HS-5 (cell line): ENCODE measurements at places on chromosomes 6 and 20.
A peak's percentile ranks its signal among the peaks of the same experiment; 100 is the strongest.

DNA sequence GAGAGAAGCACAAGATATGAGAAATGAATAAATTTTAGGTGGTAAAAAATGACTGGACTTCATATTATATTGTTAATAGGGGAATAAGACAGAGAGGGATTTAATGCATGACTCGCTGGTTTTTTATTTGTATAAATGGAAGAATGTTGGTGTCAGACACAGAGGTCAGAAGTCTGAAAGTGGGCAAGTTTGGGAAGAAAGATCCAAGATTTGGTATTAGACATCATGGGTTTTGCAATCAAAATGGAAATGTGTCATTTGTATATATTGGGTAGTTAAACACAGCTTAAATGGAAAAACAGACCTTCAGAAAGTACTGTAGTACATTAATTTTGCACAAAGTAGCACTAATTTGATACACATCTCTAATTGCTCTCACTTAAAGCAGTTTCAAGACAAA lies 96.2 kb downstream of the EYA4 start:
- DNase-seq: peak; percentile 44

- DNase-seq: no peak
Measured at GRCh38 chr20:45538209-45538799, 978 bp downstream of the WFDC6 start.

DNA sequence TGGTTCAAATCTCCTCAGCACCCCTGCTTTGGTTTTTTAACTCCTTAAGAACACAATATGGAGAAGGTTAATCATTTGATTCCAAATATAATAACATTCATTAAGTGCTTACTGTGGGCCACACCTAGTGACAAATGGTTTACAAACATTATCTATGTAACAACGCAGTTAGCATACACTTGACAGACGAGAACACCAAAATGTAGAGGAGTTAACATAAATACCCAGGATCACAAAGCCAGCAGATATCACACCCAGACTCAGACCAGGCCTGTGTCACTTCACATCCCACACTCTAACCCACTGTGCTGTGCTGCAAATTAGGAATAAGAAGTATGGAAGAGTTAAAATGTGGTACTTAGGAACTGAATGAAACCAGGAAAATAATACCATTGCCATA lies 82.9 kb downstream of the AGPAT4 start:
- DNase-seq: no peak

- DNase-seq: no peak
Measured at GRCh38 chr6:110566346-110567125, 90.1 kb upstream of the SLC22A16 start.

DNA sequence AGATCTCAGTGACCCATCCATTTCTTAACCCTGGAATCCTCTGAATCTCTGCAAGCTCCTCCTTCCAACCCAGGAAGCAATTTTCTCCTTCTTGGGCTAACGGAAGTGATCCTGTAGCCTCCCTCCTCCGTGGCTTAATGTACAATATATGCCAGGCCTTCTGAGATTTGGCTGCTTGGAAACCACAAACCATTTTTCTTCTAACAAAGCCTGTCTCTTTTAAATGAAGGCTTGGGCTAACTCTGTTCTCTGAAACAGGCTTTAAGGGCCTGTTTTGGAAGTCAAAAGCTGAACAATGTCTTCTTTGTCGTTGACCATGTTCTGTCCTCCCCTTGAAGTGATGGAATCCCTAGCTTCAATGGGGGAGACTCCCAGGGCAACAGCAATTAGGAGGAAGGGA lies 14.9 kb downstream of the FYN start:
- DNase-seq: no peak

DNA sequence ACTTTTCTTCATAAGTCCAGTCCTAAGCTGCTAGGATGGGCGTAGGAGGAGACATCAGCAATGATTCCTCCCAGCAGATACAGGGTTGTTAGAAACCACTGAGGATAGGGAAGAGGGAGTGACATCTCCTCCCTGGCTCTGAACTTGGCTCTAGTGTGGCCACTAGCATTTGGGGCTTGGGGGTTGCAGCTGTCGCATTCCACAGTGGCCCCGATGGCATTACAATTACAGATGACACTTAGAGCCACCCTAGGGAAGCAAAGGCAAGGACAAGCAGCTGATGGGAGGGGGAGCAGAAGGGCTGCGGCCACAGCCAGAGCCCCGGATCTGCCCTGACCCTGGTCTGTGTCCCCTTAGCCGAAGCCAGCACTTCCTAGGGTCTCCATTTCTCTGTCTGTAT lies 9.5 kb upstream of the CDKN1A start:
- no peak for DNase-seq

GRCh38 chr6:14743474-14744211 lies 502.2 kb upstream of the JARID2 start:
- DNase-seq: peak; percentile 98

GRCh38 chr6:106692819-106693208 lies 63.4 kb downstream of the QRSL1 start:
- DNase-seq: no peak

GRCh38 chr6:113146878-113147277 lies 710.3 kb upstream of the MARCKS start:
- no peak for DNase-seq

DNA sequence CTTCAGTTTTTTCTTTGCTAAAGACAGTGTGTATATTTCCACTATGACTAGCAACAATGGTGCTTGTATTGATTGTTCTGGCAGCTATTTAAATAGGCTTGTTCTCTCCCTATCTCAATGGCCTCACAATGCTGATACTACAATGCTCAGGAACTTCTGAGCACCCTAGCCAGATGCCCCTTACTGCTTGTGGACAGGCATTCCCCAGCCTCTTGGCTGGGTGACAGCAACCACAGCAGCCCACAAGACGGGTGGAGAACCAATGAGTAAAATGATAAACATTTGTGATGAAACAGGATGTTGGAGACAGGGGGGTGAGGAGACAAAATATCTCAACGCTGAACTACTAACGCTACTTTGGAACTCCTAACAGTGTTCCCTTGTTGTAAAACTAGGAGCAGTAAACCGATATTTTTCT lies 42.3 kb downstream of the HIVEP2 start:
- DNase-seq: peak; percentile 88

GRCh38 chr6:28597924-28598722 lies 72.4 kb downstream of the GPX5 start:
- DNase-seq: no peak

- DNase-seq: no peak
Measured at GRCh38 chr6:33912195-33912594, 108.4 kb upstream of the MLN start.

GRCh38 chr6:163459007-163459406 lies 44.5 kb downstream of the QKI start:
- no peak for DNase-seq

DNA sequence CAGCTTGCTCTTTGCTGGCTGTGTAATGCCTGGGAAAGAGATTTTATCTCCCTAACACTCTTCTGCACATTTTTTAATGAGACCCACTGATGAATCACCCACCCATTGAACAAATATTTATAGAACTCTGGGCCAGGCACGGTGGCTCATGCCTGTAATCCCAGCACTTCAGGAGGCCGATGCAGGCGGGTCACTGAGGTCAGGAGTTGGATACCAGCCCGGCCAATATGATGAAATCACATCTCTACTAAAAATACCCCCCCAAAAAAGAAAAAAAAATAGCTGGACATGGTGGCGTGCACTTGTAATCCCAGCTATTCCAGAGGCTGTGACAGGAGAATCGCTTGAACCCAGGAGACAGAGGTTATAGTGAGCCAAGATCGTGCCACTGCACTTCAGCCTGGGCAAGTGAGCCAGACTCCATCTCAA lies 82.1 kb upstream of the SIRPA start:
- peak; percentile 80 for DNase-seq

- DNase-seq: peak; percentile 68
Measured at GRCh38 chr6:141548966-141549365, 583.8 kb upstream of the GJE1 start.

DNA sequence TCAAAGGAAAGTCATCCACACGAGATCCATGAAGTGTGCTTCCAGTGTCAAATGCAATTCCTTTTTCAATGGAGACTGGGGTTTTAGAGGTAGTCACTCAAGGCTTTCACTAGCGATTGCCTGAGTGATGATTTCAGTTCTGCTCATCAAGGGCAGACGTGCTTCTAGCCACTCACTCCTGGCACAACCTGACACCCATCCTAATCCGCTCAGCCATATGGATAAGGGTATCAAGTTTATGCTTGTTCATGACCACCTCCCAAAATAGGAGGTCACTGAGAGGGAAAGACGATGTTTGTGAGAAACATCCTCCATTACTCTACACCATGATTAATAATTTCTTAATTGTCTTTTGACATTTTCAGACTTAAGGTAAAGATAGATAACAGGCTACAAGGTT lies 91.3 kb upstream of the HEY2 start:
- DNase-seq: no peak

GRCh38 chr6:36678488-36679042 lies at the start of gene CDKN1A:
Gene CDKN1A (plus strand): TSS chr6:36678714. CDS start chr6:36684102, 5,388 bp downstream.
- DNase-seq: no peak

- no peak for DNase-seq
Measured at GRCh38 chr20:2763186-2763585, 37.2 kb downstream of the CPXM1 start.

GRCh38 chr6:45541934-45542333 lies 164.2 kb upstream of the SUPT3H start:
- DNase-seq: no peak

DNA sequence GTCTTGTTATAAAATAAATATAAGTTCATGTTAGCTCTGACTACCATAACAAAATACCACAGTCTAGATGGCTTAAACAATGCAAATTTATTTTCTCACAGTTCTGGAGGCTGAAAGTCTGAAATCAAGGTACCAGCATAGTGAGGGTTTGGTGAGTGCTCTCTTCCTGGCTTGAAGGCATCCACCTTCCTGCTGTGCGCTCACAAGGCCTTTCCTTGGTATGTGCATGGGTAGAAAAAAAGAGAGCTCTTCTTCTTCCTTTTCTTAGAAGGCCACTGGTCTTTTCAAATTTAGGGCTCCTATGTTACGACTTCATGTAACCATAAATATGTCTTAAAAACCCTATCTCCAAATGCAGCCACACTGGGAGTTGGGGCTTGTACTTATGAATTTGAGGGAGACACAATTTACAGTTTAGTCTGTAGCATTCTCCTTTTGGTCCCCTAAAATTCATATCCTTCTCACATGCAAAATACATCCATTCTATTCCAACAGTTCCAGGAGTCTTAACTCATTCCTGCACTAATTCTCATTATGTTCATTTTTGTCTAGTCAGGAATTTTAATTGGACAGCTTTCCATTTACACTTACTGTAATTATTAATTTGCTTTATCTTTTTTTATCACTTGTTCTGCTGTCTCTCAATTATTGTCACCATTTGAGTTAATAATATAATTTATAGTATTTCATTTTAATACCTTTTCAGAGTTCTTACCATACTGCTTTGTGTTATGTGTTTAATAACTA lies 381.9 kb upstream of the EPHA7 start:
- DNase-seq: no peak

DNA sequence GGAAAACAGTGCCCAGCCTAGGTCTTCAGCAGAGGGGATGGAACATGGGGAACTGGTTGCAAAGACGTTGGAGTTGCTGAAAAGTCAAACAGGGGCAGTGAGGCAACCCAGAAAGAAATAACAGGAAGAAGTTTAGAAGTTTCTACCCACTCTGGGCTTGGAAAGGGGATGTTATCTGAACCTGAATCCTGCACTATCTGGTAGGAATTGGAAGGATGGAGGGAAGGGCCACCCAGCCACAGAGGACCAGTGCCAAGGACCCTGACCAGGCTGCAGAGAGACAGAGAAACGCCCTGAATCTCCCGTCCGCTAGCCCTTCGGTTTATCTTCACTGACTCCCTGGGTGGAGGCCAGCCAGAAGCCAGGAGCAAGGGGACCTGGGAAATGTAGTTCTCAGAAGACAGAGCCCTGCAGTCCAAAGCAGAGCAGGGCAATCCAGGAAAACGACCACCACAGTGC lies 217.3 kb upstream of the RREB1 start:
- no peak for DNase-seq

GRCh38 chr6:9346923-9347322 lies 911.6 kb upstream of the SLC35B3 start:
- no peak for DNase-seq

- no peak for DNase-seq
Measured at GRCh38 chr6:84074988-84075781, 41.6 kb downstream of the MRAP2 start.

DNA sequence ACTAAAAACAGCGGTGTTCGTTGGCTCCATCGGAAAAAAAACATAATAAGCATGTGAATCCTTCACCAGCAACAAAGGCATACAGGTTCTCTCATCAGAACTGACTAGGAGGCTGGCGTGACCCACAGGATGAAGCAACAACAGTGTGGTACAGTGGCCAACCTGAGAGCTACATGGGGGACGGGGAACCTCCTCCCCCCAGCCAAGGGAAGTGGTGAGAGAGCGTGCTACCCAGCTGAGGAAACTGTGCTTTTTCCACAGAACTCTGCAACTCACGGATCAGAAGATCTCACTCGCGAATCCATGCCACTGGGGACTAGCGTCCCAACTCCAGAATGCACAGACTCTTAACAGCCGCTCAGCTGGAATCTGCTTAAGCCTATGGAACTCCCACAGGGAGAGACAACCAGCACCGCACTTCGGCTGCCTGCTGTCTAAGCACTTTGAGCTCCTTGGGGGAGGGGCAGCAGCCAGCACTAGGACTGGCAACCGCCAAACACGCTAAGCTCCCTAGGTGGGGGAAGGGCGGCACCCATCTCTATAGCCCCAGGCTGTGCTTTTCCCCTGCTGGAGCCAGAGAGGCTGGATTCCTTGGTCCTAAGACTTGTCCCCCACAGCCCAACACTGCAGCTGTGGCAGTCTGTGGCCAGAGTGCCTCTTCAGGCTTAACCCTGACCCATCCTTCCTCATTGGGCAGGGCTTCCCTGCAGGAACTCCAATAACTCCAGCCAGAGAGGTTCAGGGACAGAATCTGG lies 538.3 kb upstream of the BTBD3 start:
- DNase-seq: no peak

DNA sequence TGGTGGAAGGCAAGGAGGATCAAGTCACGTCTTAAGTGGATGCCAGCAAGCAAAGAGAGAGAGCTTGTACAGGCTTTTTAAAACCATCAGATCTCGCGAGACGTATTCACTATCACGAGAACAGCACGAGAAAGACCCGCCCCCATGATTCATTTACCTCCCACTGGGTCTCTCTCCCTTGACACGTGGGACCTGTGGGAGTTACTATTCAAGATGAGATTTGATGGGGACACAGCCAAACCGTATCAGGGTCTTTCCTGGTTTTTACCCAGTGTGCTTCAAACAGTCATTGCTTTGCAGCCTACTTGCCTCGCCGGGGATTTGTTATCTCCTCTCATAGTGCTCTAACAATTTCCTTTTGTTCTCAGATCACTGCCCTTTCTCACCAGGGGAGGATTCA lies 108.2 kb downstream of the UST start:
- no peak for DNase-seq

GRCh38 chr6:157227202-157228166 lies 95.8 kb downstream of the TMEM242 start:
- no peak for DNase-seq

- DNase-seq: no peak
Measured at GRCh38 chr20:58421497-58421850, 32.4 kb downstream of the VAPB start.

- DNase-seq: no peak
Measured at GRCh38 chr6:27283279-27283678, 28.8 kb downstream of the POM121L2 start.
